GM12878 (cell line): ENCODE measurements at places on chromosomes 4 and X. TPM values are rescaled to one million over a fixed set of nuclear protein-coding genes. Genes with fewer than 3 reads are reported as not detected.
A peak's percentile ranks its signal among the peaks of the same experiment; 100 is the strongest.

- H3K36me3 ChIP-seq: no peaks in the 10 kb centered on the region
- no peak overlapping the region for H3K4me3 ChIP-seq
- no peak overlapping the region for H3K27ac ChIP-seq
- no peaks in the 10 kb centered on the region for H3K27me3 ChIP-seq
- no peak for DNase-seq
Measured at GRCh38 chr4:7756561-7757355, 182.9 kb downstream of the AFAP1 start.

- no peak overlapping the region for H3K27ac ChIP-seq
- H3K36me3 ChIP-seq: peaks cover 4% of the 10 kb centered on the region; the same call in 1 of the 2 replicates
- H3K4me3 ChIP-seq: no peak overlapping the region
Measured at GRCh38 chr4:139685180-139685579, 19.6 kb downstream of the MGST2 start.

Gene RHOH
- polyA plus RNA-seq: 63.8 and 66.6 TPM in 2 replicates

DNA sequence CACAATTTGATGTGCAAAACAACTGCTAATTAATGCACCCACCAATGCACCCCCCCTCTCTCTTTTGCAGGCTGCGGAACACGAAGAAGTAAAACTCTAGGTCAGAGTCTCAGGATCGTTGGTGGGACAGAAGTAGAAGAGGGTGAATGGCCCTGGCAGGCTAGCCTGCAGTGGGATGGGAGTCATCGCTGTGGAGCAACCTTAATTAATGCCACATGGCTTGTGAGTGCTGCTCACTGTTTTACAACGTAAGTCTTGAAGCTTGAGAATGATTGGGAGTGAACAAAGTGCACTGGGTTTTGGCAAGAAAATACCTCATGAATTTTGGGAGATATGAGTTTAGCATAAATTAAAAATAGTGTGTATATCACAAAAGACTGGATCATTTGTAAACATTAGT lies 28.9 kb downstream of the TMPRSS11E start:
- no peak overlapping the region for H3K27ac ChIP-seq
- H3K27me3 ChIP-seq: no peaks in the 10 kb centered on the region
- no peaks in the 10 kb centered on the region for H3K4me1 ChIP-seq
- no peak for DNase-seq

GRCh38 chr4:40227284-40227683 lies 30.5 kb downstream of the RHOH start:
- no peak overlapping the region; the same call in 1 of the 2 replicates for H3K4me3 ChIP-seq
- H3K27ac ChIP-seq: peak overlapping the region; percentile 84
- H3K4me1 ChIP-seq: peaks cover 52% of the 10 kb centered on the region
- peaks cover 11% of the 10 kb centered on the region for H3K36me3 ChIP-seq
- DNase-seq: peak; percentile 77
- H3K27me3 ChIP-seq: no peaks in the 10 kb centered on the region

DNA sequence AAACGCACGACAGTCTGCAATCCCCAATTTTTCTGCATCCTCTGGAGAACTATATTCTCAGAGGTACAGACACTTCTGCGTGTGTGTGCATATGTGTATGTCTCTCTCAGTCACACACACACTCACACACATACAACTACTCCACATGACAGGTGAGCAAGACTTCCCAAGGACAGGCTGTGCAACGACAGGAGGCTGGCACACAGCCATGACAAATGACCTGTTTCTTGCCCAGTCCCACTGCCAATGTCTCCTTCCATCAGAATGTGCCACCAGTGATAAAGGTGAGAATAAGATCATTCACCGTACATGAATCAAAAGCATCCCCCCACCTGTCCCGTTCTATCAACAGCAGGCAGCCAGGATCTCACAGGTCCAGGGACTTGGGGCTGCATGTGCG lies 52.4 kb downstream of the PPP2R2C start:
- DNase-seq: no peak
- H3K36me3 ChIP-seq: no peaks in the 10 kb centered on the region
- H3K4me1 ChIP-seq: peaks cover 12% of the 10 kb centered on the region
- H3K27ac ChIP-seq: no peak overlapping the region
- no peak overlapping the region for H3K4me3 ChIP-seq

- H3K4me3 ChIP-seq: no peak overlapping the region
- no peaks in the 10 kb centered on the region for H3K4me1 ChIP-seq
- H3K27me3 ChIP-seq: no peaks in the 10 kb centered on the region
- H3K36me3 ChIP-seq: no peaks in the 10 kb centered on the region
- H3K27ac ChIP-seq: no peak overlapping the region
Measured at GRCh38 chr4:183455431-183456195, 11.2 kb downstream of the CDKN2AIP start.

DNA sequence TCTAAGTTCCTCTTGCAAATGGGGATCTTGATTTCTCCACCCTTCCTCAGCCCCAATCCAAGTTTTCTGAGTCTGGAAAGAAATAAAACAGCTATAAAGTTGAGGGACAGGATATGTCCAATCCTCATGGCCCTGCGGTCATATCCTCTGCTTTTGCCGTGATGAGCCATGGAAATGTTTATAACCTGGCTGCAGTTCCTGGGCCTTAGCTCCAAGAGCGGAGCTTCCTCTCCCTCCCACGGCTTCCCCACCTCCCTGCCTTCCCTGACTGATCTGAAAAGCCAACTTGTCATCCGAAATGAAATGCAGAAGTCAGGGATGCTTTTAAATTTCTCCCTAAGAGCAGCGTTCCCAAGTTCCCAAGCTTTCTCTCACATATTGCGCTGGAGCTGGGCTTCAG lies 221.5 kb upstream of the SFRP2 start:
- no peak overlapping the region for H3K27ac ChIP-seq
- H3K4me3 ChIP-seq: no peak overlapping the region
- no peaks in the 10 kb centered on the region for H3K4me1 ChIP-seq
- H3K27me3 ChIP-seq: no peaks in the 10 kb centered on the region

Gene SCFD2
- polyA plus RNA-seq: 32.9 and 37.6 TPM in 2 replicates

Gene CEP135
- 7.3 and 8.5 TPM in 2 replicates for polyA plus RNA-seq

GRCh38 chr4:76969495-76969894 lies 19.9 kb downstream of the SEPTIN11 start:
- H3K27ac ChIP-seq: no peak overlapping the region
- H3K4me1 ChIP-seq: no peaks in the 10 kb centered on the region; the same call in 1 of the 2 replicates
- H3K4me3 ChIP-seq: no peak overlapping the region
- H3K27me3 ChIP-seq: no peaks in the 10 kb centered on the region

- no peaks in the 10 kb centered on the region for H3K27me3 ChIP-seq
- no peaks in the 10 kb centered on the region for H3K36me3 ChIP-seq
- no peaks in the 10 kb centered on the region for H3K4me1 ChIP-seq
- no peak overlapping the region for H3K27ac ChIP-seq
- DNase-seq: no peak
- no peak overlapping the region for H3K4me3 ChIP-seq
Measured at GRCh38 chr4:145690610-145691009, 10.7 kb downstream of the C4orf51 start.

Gene SSX4B
- polyA plus RNA-seq: not detected in 2 replicates

- peaks cover 4% of the 10 kb centered on the region; the same call in 1 of the 2 replicates for H3K4me1 ChIP-seq
- no peaks in the 10 kb centered on the region for H3K27me3 ChIP-seq
- H3K36me3 ChIP-seq: no peaks in the 10 kb centered on the region
Measured at GRCh38 chr4:184887947-184888346, 62.2 kb upstream of the ACSL1 start.

DNA sequence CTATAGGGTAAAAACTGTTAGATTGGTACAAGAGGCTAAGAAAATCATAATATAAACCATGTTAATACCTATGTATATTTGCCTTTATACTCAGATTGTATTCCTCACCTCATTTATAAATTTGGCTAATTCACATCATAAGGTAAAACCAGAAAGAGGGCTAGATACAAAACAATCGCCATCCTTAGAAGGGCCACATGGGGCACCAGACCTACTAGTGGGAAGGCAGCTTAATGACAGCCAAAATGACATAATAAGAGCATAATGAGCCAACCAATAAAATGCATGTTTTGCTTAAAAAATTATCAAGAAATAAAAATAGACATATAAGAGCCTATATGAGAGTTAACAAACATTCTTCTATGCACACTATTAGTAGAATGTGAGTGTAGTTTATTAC lies 107.3 kb upstream of the PRDX4 start:
- no peak overlapping the region for H3K27ac ChIP-seq
- H3K4me1 ChIP-seq: no peaks in the 10 kb centered on the region
- no peak for DNase-seq
- H3K27me3 ChIP-seq: no peaks in the 10 kb centered on the region

DNA sequence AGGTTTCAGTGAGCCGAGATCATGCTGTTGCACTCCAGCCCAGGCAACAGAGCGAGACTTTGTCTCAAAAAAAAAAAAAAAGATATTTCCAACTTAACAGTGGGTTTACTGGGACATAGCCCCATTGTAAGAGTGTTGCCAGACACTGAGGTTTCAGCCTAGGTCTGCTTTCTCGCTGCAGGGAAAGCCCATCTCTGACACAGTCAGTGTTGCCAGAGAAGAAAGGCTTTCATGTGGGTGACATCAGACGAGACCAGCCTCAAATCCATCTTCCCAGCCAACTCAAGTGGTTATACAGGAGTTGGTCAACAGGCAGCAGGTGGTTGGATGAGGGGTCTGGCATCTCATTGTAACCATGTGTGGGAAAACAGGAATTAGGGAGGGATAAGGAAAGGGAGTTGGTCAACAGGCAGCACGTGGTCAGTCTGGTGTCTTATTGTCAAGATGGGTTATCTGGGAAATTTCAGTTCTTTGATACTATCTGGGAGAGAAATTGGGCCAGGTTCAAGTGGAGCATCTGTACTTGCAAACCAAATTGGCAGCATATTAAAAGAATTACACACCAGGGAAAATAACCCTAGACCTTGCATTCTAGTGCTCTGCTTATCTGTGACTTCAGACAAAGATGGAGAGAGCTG lies 41.1 kb downstream of the NELFA start:
- peaks cover 30% of the 10 kb centered on the region for H3K36me3 ChIP-seq
- H3K4me1 ChIP-seq: no peaks in the 10 kb centered on the region
- no peaks in the 10 kb centered on the region for H3K27me3 ChIP-seq
- H3K27ac ChIP-seq: no peak overlapping the region

DNA sequence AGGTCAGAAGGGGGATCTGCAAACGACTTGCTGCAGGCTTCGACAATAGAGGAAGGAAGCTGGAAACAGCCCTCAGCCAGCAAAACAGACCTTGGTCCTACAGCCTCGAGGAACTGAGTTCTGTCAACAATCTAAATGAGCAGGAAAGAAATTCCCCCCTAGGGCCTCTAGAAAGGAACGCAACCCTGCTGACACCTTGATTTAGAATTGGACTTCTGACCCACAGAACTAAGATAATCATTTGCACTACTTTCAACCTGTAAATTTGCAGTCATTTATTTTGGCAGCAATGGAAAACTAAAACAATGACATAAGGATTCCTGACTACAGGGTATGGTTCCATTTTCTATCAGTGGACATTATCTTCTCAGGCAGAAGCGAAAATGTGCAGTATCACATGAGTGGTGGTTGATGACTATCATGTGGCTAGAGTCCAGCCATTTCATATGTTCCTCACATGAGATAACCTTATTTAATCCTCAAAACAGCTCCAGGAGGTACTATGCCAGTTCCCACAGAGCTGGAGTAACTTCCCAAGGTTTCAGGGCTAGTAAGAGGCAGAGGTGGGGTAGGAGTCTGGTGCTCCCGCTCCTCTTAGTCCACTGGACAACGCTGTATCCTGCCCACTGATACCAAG lies 61.6 kb downstream of the SAT1 start:
- DNase-seq: no peak
- H3K36me3 ChIP-seq: no peaks in the 10 kb centered on the region

GRCh38 chrX:87516717-87517121 lies 883 bp upstream of the KLHL4 start:
- no peaks in the 10 kb centered on the region for H3K36me3 ChIP-seq
- no peak overlapping the region for H3K4me3 ChIP-seq
- H3K4me1 ChIP-seq: no peaks in the 10 kb centered on the region

GRCh38 chr4:4574052-4574451 lies 32.2 kb upstream of the STX18 start:
- H3K36me3 ChIP-seq: no peaks in the 10 kb centered on the region
- H3K4me1 ChIP-seq: peaks cover 5% of the 10 kb centered on the region
- no peaks in the 10 kb centered on the region for H3K27me3 ChIP-seq
- H3K27ac ChIP-seq: no peak overlapping the region
- H3K4me3 ChIP-seq: no peak overlapping the region
- no peak for DNase-seq

DNA sequence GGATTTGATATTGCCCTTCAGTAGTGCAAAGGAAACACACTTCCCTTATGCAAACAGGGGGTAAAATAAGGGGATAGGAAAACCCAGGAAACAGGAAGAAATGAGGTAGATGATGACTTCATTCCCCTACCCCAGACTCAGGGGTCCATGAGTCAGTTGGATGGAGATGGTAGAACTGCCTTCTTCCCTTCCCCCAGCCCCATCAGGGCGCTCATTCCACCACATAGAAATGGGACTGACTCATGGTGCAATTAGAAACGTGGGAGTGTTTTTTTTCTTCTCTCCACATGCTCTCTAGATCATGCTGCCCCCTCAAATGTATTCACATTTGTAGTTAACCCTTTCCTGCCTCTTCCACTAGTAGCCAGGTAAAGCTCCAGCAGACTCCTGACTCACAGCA lies 23.1 kb upstream of the ARMCX2 start:
- no peak overlapping the region for H3K4me3 ChIP-seq
- no peak overlapping the region for H3K27ac ChIP-seq
- no peaks in the 10 kb centered on the region for H3K36me3 ChIP-seq

DNA sequence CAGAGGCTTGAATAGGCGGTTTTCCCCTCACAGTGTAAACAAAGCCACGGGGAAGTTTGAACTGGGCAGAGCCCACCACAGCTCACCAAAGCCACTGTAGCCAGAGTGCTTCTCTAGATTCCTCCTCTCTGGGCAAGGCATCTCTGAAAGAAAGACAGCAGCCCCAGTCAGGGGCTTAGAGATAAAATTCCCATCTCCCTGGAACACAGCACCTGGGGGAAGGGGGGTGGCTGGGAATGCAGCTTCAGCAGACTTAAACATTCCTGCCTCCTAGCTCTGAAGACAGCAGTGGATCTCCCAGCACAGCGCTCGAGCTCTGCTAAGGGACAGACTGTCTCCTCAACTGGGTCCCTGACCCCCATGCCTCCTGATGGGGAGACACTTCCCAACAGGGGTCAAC lies 44.0 kb upstream of the USP38 start:
- no peak overlapping the region for H3K4me3 ChIP-seq
- no peak overlapping the region for H3K27ac ChIP-seq
- H3K4me1 ChIP-seq: no peaks in the 10 kb centered on the region
- DNase-seq: no peak
- no peaks in the 10 kb centered on the region for H3K27me3 ChIP-seq

Gene ASMT
- not detected in 2 replicates for polyA plus RNA-seq

DNA sequence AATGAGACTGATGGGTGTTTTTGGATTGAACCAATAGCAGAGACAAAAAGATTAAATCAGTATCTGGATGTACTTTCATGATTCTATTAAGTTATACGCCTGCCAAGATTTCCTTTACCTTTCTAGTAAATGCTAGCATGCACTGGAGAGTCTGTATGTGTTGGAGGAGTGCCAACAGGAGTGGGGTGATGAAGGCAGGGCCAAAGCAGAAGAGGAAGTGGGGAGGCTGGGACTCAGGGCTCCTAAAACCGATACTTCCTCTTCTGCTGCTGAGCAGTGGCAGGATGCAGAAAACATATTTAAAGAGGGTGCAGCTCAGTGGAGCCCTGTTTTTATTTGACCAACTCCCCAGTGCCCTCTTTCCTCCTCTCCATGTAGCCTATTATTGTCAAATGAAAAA lies 5.6 kb downstream of the CYSLTR1 start:
- H3K4me1 ChIP-seq: peaks cover 4% of the 10 kb centered on the region
- no peak overlapping the region for H3K27ac ChIP-seq
- H3K27me3 ChIP-seq: no peaks in the 10 kb centered on the region
- no peaks in the 10 kb centered on the region for H3K36me3 ChIP-seq
- DNase-seq: no peak

- H3K27me3 ChIP-seq: no peaks in the 10 kb centered on the region
- H3K4me1 ChIP-seq: no peaks in the 10 kb centered on the region
- H3K36me3 ChIP-seq: peaks cover 32% of the 10 kb centered on the region
- no peak for DNase-seq
- no peak overlapping the region for H3K27ac ChIP-seq
- no peak overlapping the region for H3K4me3 ChIP-seq
Measured at GRCh38 chr4:184756399-184756798, 22.5 kb upstream of the CENPU start.
